ENCODE measurements at places on chromosomes 1 and 21.

GRCh38 chr1:173427146-173428054 lies 49.7 kb upstream of the PRDX6 start:
- no peak for DNase-seq

DNA sequence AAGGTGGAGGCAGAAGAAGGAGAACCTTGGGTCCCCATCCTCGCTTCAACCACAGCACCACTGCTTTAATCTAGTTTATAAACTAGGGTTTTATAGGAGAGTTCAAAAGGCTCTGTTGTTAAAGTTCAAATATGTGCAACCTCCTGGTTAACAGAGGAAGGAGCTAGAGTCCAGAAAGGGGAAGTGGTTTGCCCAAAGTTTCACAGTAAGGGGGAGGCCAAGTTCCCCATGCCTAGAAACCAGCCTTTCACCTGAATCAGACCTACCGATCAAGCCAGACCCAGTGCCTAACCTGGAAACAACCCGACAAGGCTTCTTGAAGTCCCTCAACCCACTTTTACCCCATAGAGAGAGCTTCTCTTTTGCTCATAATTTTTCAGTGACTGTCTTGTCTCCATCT lies 106.5 kb downstream of the PLPP3 start:
- no peak for DNase-seq

GRCh38 chr1:2921970-2922686 lies 99.1 kb upstream of the ACTRT2 start:
- no peak for DNase-seq

DNA sequence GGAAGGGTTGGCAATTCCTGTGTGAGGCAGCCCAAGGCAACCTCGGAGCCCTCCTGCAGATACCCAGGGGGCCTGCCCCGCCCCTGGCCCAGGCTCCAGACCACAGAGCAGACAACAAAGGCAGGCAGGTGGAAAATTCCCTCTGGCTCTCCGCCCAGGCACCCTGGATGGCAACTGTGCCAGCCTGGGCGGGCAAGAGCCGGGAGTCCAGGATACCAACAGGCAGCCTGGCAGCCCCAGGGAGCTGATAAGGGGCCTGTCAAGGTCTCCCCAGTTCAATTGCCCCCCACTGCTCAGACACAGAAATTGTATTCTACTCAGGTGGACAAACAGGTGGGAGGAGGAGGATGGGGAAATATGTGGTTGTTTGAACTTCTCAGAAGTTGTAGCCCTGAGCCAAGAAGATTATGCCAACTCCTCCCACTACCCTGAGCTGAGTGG lies 15.4 kb upstream of the GPR37L1 start:
- DNase-seq = no peak

DNA sequence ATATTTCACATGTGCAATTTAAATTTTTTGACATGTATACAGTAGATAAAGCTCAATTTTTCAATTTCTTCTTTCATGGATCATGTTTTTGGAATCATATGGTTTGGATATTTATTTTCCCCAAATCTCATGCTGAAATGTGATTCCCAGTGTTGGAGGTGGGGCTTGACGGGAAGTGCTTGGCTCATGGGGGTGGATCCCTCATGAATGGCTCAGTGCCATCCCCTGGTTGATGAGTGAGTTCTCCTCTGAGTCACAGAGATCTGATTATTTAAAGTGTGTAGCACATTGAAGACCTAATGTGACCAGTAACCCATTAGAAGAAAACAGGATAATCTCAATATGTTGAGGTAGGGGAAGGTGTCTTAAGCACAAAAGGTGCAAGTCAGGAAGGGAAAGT lies 9.1 kb upstream of the IFI16 start:
- peak; percentile 77 for DNase-seq

DNA sequence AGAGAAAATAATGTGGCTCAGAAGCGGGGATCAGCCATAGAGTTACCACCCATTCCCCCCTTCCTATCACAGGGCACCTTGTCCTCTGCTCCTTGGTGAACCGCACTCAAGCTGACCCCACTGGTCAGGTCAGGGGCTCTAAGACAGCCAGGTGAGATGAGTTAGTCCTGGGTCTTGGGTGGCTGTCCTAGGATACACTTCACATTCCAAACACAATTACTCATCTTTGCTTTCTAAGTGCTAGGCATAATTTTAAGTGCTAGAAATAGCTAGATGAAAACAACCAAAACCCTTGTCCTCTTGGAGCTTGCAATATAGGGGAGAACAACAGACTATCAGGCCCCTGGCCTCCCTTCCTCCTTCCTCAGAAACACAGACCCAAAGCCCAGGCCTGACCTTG lies 7.8 kb upstream of the MUTYH start:
- no peak for DNase-seq

GRCh38 chr1:48643193-48643592 lies 133.5 kb downstream of the BEND5 start:
- no peak for DNase-seq

DNA sequence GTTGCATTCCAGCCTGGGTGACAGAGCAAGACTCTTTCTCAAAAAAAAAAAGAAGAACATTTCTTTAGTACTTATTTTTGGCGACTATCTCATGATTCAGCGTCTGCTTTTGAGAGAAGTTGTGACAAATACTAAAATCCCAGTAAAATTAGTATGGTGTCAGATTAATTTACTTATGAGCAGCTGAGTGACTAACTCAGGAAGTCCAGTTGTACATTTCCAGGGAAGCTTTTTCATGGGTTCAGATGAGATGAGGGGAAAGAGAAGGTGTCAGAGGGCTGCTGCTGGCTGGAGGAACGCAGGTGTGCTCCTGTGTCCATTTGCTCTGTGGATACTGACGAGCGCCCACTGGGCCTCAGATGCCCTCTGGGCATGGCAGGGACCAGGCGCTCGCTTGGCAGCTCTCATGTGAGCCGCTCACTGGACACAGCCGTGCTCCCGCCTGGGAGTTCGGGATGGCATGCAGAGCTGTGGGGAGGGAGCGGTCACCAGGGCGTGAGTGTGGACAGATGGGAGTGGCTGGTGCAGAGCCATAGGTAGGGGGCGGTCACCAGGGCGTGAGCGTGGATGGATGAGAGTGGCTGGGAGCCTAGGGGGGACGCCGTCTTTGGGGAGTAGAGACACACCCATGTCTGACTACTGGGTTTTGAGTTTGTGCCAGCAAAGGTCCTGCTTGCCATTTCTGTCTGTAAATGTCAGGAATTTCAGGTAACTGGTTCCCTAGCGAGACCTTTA lies 55.0 kb downstream of the ADARB1 start:
- DNase-seq = no peak

GRCh38 chr1:115238336-115239147 lies 99.5 kb downstream of the NGF start:
- DNase-seq = no peak

- no peak for DNase-seq
Observed at GRCh38 chr1:17412093-17412870, 27.2 kb downstream of the RCC2 start.

GRCh38 chr1:211822677-211823407 lies 7.7 kb downstream of the LPGAT1 start:
- no peak for DNase-seq

- DNase-seq = no peak
Observed at GRCh38 chr1:227459326-227459841, 104.0 kb upstream of the ZNF678 start.

DNA sequence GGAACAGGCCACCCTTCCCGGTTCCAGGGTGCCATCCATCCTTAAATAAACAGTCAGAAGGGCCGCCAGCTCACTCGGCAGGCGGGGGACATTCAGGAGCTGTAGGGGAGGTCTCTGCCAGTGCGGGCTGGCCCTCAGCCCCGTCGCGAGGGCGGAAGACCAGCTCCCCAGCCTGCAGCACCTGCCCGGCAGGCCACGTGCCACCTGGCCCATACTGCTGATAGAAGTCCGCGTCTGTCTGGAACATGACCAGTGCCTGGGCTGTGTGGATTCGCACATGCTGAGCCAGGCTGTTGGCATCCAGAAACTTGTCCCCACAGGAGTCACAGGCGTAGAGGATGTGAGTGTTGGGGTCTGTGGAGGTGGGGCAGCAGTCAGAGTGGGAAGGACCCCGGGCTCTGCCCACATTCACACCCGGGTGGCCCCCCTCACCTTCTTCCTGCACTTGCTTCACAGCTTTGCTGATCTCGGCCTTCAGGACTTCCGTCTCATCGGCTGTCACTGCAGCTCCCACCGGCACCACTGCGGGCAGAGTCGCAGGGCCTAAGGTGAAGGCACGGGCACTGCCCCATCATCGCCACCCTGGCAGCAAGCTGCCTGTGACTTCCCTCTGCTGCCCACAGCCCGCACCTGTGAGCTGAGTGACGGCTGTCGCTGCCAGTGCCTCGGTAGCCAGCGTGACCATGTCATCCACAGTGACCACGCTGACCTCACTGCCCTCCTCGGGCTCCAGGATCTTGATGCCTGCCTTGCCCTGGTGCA lies 33.8 kb downstream of the ZBTB17 start:
- no peak for DNase-seq

DNA sequence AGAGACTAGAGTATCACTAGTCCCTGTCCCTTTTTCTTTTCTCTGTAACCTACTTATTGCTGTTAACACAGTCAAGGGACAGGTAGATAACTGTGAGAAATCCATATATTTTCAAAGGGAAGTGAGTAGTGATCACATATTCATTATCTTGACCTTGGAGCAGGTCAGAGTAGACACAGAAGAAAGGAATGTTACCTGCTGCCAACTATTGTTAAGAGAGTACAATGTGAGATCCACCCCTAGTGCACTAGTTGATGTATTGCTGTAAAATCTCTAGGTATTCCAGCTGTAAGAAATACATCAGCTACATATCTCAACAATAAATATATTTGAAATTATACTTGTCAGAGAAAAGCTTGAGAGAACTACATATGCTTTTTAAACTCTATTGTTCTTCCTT lies 68.7 kb upstream of the ADGRL2 start:
- DNase-seq = no peak

- DNase-seq = no peak
Observed at GRCh38 chr1:16178596-16179497, 23.0 kb upstream of the EPHA2 start.

- no peak for DNase-seq
Observed at GRCh38 chr1:81174052-81174451, 626.7 kb upstream of the ADGRL2 start.

GRCh38 chr1:66503841-66504470 lies 30.0 kb upstream of the SGIP1 start:
- peak; percentile 41 for DNase-seq

- DNase-seq = no peak
Observed at GRCh38 chr1:2049718-2050431, at the start of gene PRKCZ. Gene PRKCZ (plus strand): TSS chr1:2050411. CDS start chr1:2050631, 220 bp downstream.

- DNase-seq = no peak
Observed at GRCh38 chr1:87834941-87835340, 506.3 kb downstream of the LMO4 start.

DNA sequence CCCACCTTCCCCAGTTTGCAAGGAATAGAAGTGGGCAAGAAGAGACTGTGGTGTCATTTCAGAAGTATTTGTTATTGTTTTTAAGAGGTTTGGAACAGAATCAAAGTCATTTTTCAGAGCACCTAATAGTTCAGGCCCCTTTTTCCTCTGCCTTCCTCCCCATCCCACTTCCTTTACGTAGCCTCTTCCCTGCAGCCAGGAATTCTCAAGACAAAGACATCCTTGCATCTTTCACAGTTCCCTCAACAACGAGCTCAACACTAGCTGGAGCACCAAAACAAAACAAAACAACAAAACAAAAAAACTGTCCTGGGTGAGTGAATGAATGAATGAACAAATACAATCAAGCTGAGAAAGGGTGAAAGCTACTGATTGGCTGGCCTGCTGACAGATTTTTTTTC lies 7.0 kb downstream of the PALMD start:
- DNase-seq = no peak

- DNase-seq = no peak
Observed at GRCh38 chr1:157595356-157595755, 2.5 kb downstream of the FCRL4 start.

DNA sequence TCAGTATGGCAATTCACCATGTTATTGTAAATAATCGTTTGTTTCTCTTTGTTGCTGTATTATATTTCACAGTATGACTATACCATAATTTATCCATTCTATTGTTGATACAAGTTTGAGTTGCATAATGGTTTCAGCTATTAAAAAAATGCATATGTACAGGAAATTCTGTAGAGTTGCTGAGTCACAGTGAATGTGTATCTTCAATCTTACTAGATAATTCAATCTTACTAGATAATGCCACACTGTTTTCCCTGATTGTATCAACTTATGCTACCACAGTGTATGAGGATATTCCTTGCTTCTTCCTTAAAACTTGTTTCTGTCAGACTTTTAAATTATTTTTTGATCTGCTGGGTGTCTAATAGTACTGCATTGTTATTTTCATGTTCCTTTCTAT lies 3.5 kb upstream of the COA6 start:
- no peak for DNase-seq

- no peak for DNase-seq
Observed at GRCh38 chr21:41611966-41612606, 104.1 kb upstream of the TMPRSS2 start.

DNA sequence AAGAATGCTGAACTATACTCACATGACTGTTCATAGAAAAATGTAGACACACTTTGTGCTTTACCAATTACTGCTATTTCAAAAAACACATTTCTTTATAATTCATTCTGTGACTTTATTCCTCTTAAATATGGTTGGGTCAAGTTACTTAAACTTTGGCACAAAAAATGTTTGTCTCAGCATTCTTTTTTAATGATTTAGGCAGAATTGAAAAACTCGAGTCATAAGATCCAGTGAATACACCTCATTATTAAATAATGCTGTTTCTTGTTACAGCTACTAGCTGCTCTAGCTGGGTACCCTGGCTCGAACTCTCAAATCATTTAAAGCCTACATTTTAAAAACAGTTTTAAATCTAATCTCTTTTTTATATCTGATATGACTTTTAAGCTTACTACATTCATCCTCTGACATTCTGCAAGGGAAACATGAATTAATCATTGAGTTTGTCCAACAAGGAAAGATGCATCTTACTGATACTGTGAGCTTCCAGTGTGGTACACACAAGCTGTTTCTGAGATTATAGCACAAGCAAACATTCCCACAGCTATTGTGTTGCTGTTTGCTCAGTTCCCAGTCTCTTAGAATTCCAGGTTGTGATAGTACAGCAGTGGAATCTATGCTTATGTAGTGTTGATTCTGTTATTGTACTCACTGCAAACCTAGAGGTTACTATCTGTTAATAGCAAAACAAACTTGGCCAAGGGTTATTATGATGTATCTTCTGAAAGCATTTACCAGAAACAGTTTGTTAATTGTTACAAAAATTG lies 746.5 kb downstream of the USP25 start:
- DNase-seq = no peak

GRCh38 chr1:91700332-91700731 lies 185.6 kb downstream of the TGFBR3 start:
- DNase-seq = no peak

- DNase-seq = no peak
Observed at GRCh38 chr21:30072496-30072895, 94.1 kb downstream of the CLDN17 start.
